ENCODE measurements at places on chromosomes 12 and 14.

DNA sequence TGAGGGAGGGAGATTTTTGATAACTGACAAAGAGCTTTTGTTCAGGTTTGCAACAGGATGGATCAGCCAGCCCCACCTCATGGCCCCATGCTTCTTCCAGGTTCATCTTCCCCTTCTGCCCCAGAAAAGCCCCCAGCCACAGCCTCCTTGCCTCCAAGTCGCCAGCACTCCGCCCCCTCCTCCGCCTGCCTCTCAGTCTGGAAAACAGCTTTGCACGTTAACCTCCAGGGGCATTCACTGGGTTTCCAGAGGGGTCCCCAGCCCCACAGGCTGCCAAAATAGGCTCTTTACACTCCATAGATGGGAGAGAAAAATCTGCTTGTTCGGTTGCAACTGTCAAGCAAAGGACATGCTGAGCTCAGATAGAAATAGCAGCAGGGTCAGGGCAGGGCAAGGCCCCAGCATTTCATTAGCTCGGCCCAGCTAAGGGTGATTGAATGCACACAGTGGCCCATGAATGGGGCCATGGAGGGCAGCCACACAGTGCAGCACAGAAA, 253.6 kb downstream of the ZFP36L1 start:
- DNase-seq: no peak

DNA sequence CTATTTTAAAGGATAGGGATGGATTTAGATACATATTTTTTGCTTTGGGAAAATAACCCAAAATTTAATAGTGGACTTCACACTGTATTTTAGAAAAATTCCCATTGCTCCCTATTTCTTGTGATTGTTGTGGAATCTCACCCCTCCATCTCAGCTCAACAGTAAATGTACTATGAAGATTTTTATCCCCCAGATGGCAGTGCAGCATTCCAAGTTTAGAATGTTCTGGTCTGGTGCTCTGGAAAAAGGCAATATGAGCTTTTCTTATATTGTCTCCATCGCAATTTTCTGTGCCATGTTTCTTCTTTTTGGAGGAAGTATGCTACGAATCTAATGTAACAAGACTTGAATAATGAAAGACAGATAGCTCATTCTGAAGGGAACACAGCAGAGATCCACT, 471.7 kb upstream of the SYT1 start:
- no peak for DNase-seq

DNA sequence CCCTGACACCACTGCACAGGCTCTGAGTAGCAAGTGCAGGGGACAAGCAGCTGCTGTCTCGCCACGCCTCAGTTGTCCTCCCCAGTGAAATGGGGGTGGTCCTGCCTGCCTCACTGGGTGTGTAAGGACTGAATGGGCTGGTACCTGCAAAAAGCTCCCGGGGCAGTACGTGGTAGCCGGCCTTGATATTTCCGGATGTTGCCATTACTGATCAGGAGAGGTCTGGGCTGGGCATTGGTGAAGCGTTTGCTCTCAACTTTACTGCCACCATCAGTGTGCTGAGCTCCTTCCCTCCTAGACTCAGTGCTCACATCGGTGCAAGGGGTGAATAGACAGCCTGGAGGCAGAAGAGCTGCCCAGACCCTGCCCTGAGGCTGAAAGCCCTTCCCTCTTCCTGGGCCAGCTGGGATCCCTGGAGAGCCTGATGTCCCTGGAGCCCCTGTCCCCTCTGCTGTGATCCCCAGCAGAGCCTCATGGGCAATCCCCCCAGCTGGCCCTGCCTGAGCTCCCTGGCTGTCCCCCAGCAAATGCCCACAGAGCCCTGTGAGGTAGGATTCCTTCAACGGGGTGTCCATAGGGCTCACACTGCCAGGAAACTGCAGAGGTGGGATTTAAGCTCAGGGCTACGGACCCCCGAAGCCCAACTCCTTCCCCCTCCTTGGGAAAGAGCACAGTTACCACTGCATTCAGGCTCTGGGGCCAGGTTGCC, 18.2 kb downstream of the DIO3 start:
- peak; percentile 19 for DNase-seq

DNA sequence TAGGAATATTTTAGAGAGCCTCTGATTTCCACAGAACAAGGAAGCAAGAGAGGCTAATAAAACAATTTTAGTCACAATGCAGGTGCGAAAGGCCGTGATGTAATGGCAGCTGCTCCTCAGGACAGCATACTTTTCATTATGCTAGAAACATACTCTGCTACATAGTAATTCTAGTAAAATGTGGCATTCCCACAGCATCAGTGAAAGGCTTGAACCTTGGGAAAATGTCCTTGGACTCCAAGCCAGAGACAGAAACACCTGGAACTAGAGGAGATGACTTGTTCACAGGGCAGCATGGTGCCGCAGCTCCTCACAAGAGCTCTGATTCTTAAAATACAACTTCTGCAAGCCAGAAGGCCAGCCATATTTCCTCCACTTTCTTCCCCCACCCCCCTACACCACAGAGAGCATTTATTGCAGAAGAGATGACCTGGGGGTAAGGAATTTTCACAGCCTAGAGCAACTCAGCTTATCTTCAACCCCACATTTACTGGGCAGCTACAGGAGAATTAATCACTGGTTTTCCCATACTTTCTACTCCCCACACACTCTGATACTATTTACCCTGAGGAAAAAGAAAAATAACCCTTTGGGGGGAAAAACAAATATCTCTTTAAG, 15.8 kb downstream of the ABCC9 start:
- DNase-seq: no peak

DNA sequence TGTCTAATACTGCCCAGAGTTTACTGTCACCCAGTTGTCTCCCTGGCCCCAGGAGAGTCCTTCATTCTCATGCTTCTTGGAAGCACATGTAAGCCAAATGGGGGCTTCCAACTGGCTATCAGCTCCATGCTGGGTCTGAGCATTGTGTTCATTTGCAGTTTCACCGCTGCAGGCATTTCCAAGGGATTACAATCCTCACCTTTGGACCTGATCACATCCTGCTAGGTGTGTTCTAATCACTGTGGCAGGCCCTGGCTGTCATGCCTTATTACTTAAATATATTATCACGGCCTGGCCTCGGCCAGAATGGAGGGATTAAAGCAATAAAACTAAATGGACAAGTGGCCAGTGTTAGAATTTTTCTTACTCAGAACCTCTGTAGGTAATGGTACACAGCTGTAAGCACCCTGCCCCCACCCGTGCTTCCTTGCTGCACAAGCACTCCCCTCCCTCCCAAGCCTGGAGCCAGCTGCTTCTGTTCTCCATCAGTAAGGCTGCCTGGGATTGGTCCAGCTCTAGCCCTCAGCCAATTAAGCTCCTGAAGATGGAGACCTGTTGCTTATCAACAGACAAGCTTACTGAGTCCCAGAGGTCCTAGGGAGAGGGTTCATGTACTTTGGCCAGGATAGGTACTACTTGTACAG, 175.9 kb upstream of the RBM19 start:
- DNase-seq: no peak

DNA sequence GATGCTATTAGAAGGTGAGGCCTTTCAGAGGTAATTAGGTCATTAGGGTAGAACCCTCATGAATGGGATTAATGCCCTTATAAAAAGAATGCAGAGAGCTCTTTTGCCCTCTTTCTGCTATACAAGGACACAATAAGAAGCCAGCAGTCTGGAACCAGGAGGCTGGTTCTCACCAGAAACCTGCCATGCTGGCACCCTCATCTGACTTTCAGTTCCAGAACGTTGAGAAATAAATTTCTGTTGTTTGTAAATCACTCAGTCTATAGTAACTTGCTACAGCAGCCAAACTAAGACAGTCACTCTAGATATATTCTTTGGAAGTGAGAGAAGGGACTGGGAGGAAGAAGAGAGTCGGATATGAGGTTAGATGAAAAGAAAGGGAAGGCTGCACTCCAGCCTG, 125.0 kb upstream of the MYF6 start:
- DNase-seq: no peak

DNA sequence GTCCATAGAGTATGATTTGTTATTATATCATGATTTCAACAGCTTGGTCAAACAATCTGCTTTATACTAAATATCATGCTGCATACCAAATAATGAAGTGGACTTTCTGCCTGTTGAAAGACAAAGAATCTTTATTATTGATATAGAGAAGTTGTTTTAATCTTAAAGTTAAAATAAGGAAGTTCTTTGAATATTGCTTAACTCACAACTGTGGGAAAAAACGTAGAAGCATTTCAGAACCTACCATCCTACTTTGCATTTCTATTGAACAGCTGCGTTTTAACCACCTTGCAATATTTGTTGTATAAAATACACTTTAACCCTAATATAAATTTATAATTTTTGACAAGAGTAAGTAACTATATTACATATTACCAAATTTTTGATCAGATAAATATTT, 22.9 kb upstream of the ARL1 start:
- DNase-seq: no peak

- DNase-seq: no peak
These were observed 5.5 kb downstream of the RNASE1 start for GRCh38 chr14:20797164-20797563.

DNA sequence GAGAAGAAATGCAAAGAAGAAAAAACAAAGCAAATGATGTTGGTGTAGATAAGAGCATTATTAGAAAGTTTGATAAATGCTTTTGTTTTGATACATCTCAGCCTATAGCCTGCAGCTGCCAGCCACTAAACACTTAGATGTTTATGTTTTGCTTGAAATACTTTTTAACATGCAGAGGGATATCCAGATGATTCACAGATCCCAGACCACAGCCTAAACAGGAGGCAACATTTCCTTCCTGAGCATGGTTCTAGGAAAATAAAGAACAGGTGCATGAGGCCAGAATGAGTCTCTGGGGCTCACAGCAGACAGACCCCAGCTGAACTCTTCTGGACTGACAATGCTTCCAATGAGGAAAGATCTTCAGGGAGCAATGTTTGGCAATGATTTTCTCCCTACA, 103.7 kb upstream of the EEA1 start:
- DNase-seq: no peak

DNA sequence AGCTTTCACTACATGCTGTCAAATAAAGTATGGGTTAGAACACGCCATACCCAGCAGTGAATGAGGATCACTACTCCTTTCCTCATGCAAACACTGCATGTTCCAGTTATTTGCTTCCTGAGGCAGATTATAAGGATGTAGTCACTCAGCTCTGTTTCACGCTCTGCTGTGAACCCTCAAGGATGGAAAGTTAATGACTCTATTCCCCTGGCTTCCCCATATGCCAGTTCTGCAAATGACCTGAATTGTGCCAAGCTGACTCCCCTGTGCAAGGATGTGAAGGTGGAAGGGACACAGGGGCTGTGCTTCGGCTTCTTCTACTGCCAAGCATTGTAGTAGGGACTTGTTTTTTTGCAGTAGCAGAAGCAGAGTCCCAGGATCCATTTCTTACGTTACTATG, 6.8 kb downstream of the IFI27L1 start:
- DNase-seq: no peak

GRCh38 chr14:75554482-75554881, 23.9 kb upstream of the FLVCR2 start:
- DNase-seq: no peak

- no peak for DNase-seq
These were observed 57.9 kb downstream of the TXNDC16 start for GRCh38 chr14:52494444-52494843.

DNA sequence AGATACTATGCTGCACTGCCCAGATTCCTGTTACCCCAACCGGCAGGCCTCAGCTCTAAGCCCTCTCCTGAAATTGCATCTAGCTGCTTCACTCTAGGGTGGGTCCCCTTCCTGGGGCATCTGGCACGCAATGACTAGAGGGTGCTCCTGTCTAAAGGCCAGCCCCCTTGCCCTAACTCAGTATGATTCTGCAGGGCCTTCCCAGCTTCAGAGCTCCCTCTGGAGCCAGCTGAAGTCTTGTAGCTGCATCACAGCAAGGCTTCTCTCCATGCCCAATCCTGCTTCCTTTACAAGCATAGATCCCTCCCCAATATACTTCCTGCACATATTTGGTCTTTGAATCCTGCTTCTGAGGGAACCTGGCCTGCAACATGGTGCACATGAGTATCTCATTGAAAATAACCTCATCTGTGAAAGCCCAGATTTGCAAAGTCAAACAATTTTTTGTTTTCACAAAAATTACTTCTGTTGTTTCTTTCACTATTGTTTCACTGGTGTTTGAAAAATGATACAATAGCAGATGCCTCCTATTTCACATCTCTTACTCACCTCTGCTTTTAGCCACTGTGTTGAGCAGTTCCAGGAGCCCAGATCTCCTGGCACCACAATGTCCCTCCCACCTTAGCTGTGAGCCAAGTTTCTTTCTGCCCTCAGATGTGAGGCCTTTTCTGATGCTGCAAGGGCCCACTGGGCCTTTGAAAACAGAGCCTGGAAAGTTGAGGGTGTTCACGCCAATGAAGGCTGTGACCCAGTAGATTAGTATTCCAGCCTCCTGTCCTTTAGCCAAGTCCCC, 169.5 kb upstream of the EGLN3 start:
- DNase-seq: no peak

DNA sequence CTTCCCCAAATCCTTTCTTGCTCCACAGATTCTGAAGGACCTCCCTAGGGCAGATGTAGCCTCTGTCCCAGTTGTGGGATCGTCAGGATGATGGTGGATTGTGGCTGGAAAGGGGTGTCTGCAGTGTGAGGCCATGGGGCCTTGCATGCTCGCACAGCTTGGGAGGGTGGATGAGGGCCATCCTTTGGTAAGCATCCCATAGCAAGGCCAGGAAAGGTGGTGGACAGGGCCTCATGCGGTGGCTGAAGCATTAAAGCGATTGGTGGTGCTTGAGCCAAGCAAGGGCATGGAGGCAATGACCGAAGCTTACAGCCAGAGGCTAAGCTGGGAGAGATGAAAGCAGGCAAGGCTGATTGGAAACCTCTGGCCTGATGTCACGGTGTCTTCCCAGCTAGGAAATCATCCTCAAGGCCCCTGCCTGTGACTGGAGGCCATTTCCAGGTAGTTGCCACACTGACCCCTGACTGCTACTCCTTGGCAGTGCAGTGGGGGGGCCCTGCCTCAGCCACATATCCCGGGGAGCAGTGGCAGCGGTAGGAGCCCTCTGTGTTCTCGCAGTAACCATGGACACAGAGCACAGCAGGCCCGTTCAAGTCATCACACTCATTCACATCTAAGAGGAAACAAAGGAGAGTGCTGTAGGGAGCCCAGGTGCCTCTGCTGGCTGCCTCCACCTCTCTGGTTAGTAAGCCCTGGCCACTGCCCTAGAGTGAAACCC, 7.0 kb downstream of the ISCA2 start:
- no peak for DNase-seq

DNA sequence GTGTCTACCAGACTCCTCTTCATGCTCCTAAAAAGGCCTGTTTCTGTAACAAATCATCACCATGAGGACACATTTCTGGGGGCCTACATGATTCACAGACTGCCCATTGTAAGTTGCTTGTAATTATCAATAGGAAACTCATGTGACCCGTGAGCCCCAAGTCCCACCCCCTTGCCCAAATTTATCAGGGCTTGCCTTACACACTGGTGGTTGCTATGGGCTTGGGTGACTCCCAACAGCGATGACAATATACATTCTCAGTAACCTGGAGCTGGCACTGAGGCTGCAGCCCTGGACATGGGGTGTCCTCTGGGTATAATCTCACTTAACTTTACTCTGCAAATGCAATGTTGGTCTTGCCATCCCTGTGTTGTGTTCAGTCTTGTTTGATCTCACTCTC, 149.2 kb downstream of the NRXN3 start:
- DNase-seq: no peak

GRCh38 chr14:39755269-39755878, 323.1 kb upstream of the FBXO33 start:
- DNase-seq: no peak
